ENCODE measurements at places on chromosomes 5 and 9. TPM values are rescaled to one million over a fixed set of nuclear protein-coding genes. Genes with fewer than 3 reads are reported as not detected.

GRCh38 chr9:135992486-135993408 lies 31.6 kb upstream of the UBAC1 start:
- peak overlapping the region; percentile 80 for H3K27ac ChIP-seq
- H3K36me3 ChIP-seq, result no peaks in the 10 kb centered on the region
- H3K4me1 ChIP-seq, result peaks cover 22% of the 10 kb centered on the region
- peak; percentile 50 for DNase-seq

- H3K36me3 ChIP-seq, result peaks cover 60% of the 10 kb centered on the region
- no peak overlapping the region for H3K4me3 ChIP-seq
- peaks cover 93% of the 10 kb centered on the region for H3K4me1 ChIP-seq
- no peak for DNase-seq
Observed at GRCh38 chr9:89442501-89442978, 55.4 kb downstream of the SEMA4D start.

CCNI2 gene
- total RNA-seq, result 5.5 TPM

DNA sequence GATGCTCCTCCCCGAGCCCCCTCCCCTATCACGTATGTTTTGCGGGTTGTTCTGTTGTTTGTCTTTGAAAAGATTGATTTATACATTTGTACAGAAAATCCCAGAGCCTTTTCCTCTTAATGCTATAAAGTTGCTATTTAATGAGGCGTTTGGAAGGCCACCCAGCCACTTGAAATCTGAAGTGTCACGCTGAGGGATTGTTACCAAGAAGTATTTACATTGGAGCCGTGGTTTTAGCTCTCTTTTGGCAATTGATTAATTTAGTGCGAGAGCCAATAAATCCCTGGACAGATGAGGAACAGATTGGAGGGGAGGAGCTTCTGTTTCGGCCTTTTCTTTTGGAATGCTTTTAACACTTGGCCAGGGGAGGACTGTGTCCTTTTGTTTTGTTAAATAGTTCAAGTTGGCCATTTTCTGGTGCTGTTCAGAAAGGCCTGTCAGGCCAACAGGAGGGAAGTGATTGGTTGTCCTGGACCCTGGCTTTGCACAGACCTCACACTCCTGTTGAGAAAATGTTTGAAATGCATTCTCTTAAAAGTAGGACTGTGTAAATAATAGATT lies 250.2 kb downstream of the PDZD2 start:
- no peaks in the 10 kb centered on the region for H3K36me3 ChIP-seq
- H3K27me3 ChIP-seq, result no peaks in the 10 kb centered on the region
- H3K4me3 ChIP-seq, result no peak overlapping the region
- no peak for DNase-seq
- H3K27ac ChIP-seq, result no peak overlapping the region

DNA sequence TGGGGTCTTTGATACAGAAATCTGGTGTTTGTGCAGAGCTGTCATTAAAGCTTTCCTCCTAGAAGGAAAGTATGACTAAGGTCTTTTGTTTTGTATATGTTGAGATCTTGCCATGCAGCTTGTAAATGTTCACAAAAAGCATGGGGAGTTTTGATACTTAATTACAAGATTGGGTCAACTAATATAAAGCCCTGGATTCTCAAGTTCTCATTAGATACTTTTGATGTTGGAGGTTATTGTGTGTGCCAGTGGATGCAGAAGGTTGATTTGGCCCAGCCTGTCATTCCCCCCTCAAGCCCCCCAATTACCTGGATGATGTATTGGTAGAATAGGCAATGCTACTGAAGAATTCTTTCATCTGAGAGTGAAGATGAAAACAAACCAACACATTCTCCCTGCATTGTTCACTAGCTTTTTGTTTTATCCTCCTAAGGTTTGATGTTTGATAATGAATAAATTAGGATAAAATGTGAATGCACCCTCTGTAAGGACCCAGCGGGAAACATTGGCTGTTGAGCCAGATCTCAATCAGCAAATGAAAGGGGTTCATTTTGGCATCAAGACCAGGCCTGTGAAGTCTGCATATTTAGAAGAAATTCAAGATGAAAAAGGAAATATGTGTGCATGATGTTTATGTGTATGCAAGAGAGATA lies 61.9 kb upstream of the ADAMTS19 start:
- no peak for DNase-seq
- H3K27ac ChIP-seq, result no peak overlapping the region

Data from activated CD4-positive, alpha-beta T cell treated with anti-CD3 and anti-CD28 coated beads, Interleukin-2, amount 10 ng/mL, durations not matched to agents 7 days and 5 days (primary cell).